ENCODE measurements at places on chromosomes 3 and 15.

- ATAC-seq, result no peak
Measured at GRCh38 chr3:180932819-180933218, 20.3 kb downstream of the FXR1 start.

GRCh38 chr15:100898152-100898490 is 18.5 kb downstream of the ALDH1A3 start:
- ATAC-seq, result no peak

DNA sequence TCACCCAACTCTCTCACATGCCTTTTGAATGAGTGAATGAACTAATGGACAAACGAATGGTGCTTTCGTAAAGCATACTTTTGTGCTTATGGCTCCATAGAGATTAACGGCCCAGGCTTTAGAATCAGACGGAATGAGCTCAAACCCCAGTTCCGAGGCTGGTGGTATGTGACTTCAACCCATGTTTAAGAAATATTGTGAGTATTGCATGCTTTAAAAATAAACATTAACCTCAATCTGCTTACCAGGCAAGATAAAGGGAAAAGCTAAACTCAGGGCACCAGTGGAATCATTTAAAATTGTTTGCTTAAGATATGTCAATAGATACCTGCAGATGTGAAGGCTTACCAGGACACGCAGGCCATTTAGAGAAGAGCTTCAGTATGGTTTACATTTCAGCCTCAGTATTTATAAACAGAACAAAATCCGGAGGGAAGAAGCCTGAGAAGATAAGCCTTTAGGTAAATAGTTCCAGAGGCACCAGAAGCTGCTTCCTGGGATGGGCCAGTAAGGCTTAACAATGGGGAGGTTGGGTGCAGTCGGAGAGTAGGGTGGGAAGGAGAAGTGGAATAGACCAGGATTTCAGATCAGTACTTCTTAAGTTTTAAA is 186.4 kb downstream of the ADAMTS9 start:
- no peak for ATAC-seq

DNA sequence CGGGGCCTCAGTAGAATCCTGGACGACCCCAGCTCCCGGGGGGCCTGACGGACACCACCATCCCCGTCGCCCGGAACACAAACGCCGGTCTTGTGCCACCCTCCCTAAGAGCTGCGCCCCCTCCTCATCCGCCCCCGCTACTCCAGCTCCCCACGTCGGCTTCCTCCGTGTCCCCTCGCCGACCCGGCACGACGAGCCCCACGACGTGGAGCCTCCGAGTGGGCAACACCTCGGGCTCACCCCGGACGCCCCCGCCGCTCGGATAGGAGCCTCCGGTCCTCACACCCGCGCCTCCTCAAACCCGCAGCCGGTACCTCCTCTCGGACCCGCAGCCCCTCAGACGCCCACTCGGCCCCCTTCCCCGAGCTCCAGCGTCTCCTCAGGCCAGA is 525 bp downstream of the NPTN start:
- ATAC-seq, result peak; percentile 1

DNA sequence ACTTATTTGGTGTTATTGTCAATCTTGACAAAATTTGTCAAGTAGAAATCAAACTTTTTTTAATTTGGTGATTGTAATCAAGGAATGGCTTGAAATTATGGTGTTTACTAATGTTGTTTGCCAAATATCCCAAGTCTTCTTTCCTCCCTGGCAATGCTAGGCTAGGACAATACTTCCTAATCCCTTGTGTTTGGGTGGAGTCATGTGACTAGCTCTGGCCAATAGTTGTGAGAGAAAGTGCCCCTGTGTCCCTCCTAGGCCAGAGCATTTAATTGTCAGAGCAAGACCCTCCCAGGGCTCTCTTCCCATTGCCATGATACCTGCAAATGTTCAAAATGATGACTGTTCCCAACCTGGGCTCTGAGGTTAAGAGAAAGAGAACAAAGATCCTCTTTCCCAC is 132.7 kb downstream of the ANXA2 start:
- ATAC-seq, result no peak

GRCh38 chr3:50356553-50356952 is 2.8 kb downstream of the TMEM115 start:
- no peak for ATAC-seq

DNA sequence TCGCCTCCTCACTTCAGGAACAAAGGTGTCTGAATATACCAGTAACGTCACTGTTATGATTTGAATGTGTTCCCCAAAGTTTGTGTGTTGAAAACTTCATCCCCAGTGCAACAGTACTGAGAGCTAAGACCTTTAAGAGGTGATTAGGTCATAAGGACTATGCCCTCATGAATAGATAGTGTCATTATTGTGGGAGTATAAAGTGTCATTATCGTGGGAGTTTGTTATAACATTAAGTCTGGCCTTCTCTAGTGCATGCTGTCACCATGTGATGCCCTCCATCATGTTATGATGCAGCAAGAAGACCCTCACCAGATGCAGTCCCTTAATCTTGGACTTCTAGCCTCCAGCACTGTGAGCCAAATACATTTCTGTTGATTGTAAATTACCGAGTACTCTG is 53.7 kb upstream of the TLE3 start:
- ATAC-seq, result no peak

- ATAC-seq, result no peak
Measured at GRCh38 chr3:65118912-65119499, 431.2 kb upstream of the ADAMTS9 start.

GRCh38 chr3:70342149-70342548 is 29.7 kb upstream of the MDFIC2 start:
- no peak for ATAC-seq

GRCh38 chr3:107313711-107314110 is 63.5 kb upstream of the CCDC54 start:
- ATAC-seq, result no peak

GRCh38 chr3:194312743-194313281 is 38.3 kb downstream of the CPN2 start:
- ATAC-seq, result no peak

GRCh38 chr3:120864541-120864940 is 43.5 kb upstream of the STXBP5L start:
- no peak for ATAC-seq

DNA sequence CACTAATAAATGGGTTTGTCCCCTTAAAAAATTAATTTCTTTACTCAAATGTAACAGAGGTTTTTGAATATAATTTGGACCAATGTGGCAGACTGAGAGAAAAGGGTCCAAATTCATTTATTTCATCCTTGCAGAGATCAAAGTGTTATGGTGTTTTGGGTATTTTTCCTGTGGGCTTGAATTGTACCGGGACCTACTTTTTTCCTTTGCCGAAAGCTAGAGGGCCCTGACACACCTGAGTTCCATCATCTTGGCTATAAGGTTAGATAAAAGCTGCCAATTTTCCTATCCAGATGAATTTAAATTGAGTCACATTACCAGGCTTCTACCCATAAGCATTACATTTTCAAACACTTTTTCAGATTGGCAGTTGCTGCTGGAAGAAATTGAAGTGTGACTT is 908 bp downstream of the CCNB2 start:
- ATAC-seq, result no peak

DNA sequence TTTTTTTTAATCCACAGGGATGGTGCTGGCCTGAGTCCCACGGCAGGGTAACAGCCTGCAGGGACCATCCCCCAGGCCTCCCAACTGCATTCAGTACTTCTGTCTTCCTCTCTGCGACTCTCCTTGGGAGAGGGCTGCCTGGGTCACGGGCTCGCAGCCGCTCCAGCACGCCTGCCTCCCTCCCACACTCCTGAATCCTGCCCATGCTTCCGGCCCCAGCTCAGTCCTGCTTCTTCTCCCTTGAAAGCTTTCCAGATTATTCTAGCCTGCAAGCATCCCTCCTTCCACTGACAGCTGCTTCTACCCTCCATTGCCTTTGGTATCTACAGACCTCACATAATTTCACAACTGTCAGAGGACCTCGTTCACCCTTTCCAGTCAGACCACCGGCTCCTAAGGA is 32.4 kb downstream of the MEGF11 start:
- ATAC-seq, result no peak

DNA sequence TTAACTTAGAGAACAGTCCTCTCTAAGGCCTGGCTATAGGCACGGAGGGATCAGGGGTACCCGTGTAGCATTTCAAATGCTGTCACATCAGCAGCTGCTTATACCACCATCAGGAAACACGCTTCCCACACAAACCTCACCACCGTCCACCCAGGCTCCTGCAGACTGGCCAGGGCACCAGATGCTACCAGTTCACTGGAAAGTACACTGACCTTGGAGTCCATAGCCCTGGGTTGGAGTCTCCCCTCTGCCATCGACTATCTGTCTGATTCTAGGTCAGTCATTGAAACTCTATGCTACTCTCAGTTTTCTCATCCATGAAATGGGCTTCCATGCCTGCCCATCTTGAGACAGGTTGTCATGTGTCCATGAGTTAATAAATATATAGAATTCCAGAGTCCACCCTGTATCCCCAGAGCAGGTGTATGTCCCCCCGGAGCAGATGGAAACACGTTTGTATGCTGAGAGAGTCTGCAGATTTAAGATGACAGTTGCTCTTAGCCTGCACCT is 156.0 kb upstream of the SMAD3 start:
- no peak for ATAC-seq

DNA sequence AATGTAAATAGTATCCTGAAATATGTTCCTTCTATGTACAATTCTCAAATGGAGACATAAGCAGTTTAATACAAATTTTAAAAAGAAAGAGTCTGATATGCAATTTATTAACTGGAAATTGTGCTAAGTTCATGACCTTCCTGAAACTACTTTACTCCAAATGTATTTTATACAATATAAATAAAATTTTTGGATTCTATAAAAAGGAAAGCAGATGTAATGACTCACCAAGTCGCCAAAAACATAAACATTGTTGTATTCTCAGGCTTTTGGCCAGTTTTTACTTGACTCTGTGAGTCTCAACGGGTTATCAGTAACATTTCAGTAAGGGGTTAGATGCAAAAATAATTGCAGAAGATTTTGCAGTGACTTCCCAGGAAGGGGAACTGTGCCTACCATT is 948.2 kb downstream of the EPHA3 start:
- no peak for ATAC-seq

GRCh38 chr3:190909908-190910307 is 47.4 kb upstream of the GMNC start:
- ATAC-seq, result no peak

DNA sequence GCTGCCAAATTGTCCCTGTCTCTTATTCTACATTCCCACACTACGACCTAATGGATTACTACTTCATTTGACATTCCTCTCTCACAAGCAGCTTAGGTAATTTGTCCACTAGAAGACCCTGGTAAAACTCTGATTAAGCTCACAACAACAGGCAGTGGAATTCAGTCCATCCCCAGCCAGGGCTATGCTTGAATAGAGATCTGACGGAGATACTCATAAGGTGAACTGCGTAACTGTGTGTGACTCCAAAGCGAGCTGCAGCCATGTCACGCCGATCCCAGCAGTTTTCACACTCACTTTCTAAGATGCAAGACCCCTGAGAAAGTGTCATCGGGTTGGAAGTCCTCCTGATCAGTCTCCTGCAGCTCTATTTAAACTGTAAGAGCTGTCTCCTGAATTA is 25.7 kb upstream of the ROBO2 start:
- no peak for ATAC-seq

DNA sequence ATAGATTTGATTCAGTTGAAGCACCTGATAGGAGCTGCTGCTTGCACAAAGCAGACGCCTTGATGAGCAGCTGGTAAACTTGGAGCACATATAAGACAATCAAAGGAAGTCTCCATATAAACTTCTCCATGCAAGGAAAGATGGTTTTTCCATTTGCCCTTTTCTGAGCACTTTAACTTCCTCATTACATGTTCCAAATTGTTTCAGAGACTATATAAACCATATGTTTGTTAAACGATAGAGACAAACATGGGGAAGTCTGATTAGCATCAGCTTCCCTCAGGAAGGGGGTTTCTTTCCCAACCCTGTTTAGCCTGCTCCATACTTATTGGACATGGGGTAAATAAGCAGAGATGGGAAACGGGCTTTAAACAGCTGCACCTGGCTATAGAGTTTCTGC is 88.0 kb downstream of the DHX36 start:
- ATAC-seq, result no peak

GRCh38 chr3:14725564-14726440 is 50.9 kb downstream of the C3orf20 start:
- no peak for ATAC-seq

- ATAC-seq, result no peak
Measured at GRCh38 chr3:177375316-177375715, 178.0 kb upstream of the TBL1XR1 start.

DNA sequence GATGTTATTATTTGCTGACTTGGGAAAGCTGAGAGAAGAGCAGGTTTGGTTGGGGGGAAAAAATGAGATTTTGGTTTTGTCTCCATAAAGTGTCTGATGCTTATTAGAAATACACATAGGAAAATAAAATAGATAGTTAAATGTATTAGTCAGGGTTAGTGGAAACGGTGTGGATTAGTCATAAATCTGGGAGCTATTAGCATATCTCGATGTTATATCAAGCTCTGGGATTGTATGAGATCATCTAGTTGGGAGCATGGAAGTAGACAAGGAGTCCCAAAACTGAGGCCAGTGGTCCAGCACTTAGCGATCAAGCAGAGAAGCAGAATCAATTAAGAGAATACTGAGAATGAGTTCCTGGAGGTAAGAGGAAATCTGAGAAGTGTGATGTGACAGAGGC is 845.5 kb downstream of the ROBO2 start:
- no peak for ATAC-seq

DNA sequence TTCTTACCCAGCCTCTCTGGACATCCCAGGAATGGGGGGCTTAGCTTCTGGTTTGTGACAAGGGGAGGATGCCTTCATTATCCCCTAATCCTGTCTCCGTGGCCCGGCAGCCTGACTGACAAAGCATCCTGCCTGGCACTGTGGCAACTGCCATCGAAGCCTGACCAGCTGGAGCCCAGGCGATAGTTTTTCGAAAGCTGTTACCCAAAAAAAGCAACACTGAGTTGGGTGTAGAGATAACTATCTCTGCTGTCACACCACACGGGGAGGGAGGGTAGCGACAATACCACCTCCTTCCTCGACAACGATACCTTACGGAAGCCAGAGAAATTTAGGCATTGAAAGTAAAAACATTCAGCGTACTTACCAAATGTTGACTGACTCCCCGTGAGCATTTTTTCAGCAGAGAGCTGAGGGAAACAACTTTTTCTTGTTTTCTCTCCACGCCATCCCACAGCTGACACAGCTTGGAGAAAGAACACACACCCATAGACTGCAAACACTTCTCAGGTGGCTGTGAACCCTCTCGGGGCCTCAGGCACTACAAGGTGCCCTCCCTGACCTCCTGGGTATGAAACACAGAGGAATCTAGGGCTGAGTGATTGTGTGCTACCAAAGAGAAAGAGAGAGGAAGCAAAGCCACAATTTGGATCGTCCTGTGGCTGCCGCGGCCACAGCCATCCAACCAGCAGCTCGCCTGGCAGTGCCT is 361.9 kb upstream of the ICE2 start:
- ATAC-seq, result no peak

DNA sequence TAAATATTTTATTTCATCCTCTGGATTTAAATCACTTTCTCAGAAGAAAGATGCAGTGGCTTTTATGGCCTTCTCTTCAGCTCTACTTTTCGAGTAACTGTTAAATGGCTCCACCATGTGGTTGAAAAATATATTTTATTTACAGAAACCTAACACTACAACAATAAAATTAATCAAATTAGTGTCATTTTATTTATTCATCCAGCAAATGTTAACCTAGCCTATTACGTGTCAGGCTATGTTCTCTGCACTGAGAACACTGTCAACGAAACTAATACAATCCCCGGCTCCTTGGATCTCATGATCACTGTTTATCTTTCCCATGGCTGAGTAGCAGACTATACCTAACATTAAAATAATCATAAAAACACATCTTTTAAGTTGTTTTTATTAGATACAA is 148.0 kb upstream of the OSTN start:
- no peak for ATAC-seq
